AG04450 (cell line): ENCODE measurements at places on chromosomes 16 and 17.

GRCh38 chr17:57471868-57472368 is 215.6 kb downstream of the MSI2 start:
- no peak for DNase-seq

DNA sequence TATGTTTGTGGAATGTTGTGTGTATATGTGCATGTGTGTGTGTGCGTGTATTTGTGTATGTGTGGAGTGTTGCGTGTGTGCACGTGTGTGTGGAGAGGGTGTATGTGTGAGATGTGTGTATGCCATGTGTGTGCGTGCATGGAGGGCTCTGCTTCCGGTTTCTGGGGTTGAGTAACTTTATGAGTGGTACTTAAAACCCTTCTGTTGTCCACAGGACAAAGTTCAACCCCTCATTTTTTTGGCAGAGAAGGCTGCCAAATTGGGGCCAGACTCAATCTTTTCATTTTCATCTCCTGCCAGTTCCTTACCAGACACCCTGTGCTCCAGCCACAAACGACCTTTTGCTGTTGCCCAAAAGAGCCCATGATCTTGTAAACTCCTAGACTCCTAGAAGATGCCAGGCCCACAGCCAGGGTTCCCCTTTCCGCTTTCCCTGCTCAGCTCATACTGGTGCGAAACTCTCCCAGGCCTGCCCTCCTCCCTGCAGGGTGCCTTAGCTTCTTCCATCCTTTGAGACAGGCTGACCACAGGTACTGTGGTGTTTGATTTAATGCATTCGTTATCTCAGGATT is 100.2 kb downstream of the CMIP start:
- DNase-seq, result no peak

DNA sequence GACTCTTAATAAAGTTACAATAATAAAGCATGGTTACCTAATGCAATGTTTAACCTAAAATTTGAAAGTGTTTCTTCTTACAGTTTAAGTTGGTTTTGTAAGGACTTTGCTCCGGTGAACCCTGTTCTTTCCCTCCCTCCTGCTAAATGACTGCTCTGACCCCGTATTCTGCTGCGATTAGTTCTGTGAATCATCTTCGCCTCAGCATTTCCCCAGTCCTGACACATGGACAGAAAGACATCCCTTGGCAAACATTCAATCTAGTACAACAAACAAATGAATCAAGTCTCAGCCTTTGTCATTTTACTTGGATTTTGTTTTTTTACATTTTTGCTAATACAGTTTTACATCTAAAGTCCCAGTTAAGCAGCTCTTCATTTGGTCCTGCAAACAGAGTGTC is 15.4 kb downstream of the KCNJ2 start:
- DNase-seq, result no peak

DNA sequence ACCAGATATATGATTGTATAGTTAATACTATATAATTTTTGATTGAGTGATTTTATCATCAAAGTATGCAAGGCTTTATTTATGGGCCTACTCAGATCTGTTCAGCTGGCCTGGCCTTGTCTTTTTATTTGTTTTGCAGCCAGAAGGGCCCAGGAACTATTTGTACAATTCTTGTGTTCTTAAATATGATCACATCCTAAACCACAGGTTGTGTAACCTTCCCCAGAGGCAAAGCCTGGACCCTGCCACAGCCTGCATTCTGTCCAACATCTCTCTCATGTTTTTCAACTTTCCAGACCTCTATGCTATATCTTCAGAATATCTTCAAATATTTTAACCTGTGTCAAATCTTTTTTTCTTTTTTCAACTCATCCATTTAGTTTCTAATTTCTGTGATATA is 410.4 kb upstream of the MON1B start:
- DNase-seq, result no peak

GRCh38 chr17:80252871-80253270 is 7.8 kb upstream of the RNF213 start:
- no peak for DNase-seq

DNA sequence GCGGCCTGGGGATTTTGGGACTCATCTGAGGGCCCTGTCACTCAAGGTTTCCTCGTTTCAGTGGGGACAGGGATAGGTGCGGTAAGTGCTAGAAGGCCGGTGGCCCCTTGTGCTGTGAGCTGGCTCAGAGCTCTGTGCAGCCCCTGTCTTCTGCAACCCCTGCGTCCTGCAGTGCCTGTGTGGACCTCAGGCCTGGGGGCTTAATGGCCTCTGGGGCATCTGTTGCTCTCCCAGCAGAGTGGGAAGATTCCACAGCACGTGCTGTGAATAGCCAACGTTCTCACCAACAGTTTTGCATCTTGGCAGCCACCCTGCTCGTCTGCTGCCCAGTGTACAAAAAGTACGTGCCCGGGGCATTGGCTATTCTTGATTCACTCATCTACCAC is 4.9 kb downstream of the FOXC2 start:
- no peak for DNase-seq

DNA sequence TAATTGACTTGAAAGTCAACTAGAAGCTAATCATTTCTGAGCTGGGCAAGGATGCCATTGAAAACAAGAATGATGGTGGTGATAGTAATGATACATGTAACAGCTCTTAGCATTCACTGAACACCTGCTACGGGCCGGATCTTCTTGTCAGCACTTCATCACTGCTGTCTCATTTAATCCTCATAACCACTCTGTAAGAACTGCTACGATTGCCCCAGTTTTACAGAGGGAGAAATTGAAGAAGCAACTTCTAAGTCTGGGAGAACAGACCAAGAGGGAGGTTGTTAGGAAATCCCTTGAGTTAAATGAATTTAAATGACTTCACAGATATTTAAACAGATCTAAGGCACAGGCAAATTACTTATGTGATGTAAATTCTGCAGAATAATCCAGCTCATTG is 7.0 kb upstream of the GAN start:
- DNase-seq, result no peak

GRCh38 chr16:87666919-87667318 is 64.6 kb downstream of the JPH3 start:
- DNase-seq, result no peak

DNA sequence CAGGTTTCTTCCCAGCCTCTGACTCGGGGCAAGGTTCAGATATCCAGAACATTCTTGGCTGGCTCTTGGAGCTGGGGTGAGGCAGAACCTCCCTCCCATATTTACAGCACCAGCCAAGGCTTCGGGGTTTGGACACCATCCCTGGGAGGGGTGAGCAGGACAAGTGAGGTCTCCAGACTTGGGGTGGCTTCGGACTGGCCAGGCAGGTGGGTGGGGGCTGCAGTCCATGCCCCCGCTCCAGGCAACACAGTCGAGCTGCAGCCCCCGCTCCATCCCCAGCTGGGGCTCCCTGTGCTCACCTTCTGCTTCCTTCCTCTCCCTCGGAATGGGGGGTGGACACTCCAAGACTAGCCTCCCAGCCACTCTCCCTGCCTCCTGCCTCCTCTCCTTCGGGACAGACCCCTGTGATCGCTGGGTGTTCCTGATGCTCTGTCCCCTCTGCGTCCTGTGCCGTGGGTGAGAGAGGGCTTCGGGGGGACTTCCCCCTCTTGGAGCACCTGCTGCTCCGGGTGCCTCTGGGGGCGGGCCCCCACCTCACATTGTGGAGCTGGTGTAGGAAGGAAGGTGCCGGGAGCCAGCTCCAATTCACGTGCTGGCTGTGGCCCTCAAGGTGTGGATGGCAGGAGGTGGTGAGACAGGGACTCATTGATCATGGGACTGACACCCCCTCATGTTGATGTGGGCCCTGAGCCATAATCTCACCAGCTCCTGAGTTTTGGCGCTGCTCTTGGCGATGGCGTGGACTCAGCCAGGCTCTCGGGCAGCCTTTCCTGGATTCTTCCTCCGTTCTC is 189.2 kb downstream of the SEC14L1 start:
- DNase-seq, result no peak

GRCh38 chr17:44565866-44566443 is 8.7 kb downstream of the FZD2 start:
- DNase-seq, result no peak

DNA sequence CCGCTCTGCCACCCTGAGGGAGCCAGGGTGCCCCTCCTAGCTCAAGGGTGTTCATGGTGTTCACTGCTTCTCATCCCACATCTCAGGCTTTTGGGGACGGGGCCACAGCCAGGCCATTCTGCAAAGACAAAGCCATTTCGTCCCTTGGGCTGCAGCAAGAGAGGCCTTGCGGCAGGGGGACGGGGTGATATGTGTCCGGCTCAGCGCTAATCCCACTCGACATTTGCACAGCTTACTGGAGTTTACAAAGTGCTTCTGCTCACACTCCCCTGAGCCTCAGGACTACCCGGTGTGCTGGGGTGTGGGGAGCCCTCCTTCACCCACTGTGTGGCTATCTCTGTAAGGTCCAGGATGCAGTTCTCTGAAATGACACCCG is 84.3 kb downstream of the RTN4RL1 start:
- DNase-seq, result no peak

- no peak for DNase-seq
These were observed 1.3 kb downstream of the NETO2 start for GRCh38 chr16:47142486-47142820.

DNA sequence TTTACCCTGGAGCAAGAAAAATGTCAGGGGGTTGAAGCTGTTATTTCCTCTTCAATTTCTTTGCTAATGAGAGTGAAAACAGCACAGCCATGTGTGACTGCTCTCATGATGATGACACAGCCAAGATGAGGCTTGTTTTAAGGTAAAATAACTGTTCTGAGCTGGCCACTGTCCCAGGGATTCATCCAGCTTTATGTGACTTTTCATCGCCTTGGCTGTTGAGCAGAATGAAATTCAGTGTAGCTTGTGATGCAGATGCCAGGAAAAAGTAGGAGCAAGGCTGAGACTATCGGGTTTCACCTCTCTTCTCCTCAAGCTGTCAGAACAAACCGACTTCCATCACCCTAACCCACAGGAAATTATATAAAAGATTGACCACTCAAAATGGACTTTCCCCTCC is 361.8 kb upstream of the CDH5 start:
- no peak for DNase-seq

GRCh38 chr17:64698725-64699124 is 36.6 kb upstream of the SMURF2 start:
- DNase-seq, result no peak

DNA sequence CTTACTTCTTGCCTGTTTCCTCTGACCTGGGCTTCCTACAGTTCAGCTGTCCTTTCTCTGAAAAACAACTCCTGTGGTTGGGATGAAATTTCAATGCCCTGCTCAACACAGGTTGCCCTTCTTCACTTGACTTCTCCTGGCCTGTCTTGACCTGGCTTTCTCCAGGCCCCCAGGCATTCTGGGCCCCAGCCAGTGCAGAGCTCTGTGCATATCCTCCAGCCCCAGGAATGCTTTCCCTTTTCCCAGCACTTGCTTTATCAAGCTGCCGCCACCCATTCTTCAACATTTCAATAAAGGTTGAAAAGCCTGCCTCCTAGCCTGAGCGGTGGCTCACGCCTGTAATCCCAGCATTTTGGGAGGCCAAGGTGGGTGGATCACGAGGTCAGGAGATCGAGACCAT is 10.8 kb downstream of the ODAD4 start:
- no peak for DNase-seq

GRCh38 chr17:1067282-1067956 is 70.5 kb downstream of the TIMM22 start:
- DNase-seq, result no peak
